ENCODE measurements at places on chromosomes 3 and 15.

DNA sequence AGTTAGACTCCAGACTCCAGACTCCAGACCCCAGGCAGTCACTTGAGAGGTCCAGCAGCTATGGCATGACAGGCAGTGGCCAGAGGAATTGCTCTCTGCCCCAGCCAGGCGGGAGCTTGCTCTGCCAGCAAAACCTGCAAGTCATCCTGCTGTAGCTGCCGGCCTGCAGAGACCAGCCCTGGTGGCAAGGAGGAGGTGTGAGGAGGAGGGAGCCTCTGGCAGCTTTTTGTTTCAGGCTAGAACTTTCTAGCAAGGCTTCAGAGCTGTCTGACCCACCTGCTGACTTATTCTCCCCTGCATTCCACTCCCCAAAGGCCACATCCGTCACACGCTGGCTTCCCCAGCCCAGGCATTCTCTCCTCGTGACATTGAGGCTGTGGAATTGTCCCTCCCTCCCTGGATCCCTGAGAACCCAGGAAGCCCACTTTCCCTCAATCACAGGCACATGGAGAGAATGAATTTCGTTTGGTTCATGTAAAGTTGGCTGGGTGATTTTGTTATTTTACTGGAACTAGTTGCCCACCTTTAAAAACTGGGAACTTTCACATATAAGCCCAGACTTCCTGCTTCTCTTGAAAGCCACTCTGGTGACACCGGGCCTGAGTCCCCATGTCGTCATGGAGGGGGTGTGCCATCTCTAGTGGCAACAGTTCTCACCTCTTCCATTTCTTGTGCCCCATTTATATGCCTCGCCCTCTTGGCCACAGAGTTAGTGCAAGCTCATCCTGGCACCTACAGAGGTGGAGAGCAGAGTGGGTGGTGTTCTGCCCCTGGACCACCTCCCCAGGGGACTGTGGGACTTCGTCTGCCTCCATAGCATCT is 82.7 kb downstream of the ABHD5 start:
- no peak for DNase-seq

DNA sequence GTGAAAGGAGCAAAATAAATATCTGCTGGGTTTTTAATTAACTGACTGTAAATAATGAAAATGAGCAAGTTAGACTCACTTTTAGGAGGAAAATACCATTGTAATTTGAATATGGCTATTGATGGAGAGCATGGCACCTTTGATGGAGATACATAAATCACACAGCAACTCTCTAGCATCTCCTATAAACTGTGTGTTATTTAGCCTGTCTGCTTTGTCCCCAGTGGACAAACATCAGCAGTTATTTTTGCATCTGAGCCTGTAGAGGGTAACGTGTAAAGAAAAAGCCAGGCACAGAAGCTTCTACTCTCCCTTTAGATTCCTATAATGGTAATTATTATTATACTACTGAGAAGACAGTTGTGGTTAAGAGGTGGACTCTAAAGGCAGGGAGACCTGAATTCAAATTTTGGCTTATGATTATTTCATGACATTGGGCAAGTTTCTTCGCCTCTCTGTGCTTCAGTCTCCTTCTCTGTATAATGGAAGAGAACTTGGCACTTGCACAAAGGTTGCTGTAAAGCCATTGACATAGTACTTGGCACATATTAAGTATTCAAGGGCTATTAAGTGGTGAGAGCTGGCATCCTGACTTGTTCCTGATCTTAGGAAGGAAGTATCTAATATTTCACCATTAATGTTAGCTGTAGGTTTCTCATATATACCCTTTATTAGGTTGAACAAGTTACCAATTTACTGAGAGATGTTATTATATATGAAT is 289.5 kb upstream of the TRIM42 start:
- no peak for DNase-seq

GRCh38 chr3:122263974-122264588 is 61.0 kb upstream of the CSTA start:
- DNase-seq: no peak

GRCh38 chr15:96345560-96346399 is 15.3 kb downstream of the NR2F2 start:
- no peak for DNase-seq

DNA sequence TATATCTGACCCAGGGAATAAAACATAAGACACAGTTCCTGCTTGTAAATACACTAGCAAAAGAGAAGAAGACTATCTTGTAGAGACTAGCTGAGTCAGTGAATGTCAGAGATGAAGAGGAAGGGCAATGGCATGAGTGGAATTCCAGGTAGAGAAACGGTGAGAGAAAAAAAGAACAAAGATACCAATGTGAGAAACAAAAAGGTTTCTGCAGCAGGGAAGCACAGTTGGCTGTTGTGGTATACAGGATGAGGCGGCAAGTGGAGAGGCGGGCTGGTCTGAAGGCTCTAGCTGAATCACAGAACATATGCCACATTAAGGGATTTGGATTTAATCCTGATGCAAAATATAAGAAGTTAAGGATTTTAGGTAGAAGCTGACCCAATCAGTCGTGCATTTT is 17.1 kb upstream of the TASOR start:
- no peak for DNase-seq

DNA sequence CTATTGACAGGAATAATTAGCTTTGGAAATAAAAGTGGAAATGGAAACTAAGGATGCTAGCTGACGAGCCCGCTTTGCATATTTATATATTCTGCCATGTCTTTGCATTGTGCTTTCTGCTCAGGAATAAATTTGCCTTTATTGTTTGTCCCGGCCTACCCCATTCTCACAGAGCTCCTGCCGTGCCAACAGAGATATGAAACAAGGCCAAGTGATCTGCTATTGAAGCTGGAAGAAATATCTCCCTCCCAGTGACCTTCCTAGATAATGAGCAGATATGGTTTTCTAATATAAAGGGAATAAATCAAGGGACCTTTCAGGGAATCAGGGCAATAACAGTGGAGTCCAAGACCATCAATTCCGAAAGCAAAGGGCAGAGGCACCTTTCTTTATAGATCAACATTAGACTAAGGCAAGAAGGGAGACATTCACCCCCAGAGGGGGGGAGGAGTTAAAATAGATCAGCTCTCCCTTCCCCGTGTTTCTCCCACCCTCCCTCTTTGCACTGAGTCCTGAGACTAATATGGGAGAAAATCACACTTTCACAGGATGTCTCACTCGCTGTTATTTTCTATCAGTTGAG is 664.6 kb downstream of the AGBL1 start:
- no peak for DNase-seq

DNA sequence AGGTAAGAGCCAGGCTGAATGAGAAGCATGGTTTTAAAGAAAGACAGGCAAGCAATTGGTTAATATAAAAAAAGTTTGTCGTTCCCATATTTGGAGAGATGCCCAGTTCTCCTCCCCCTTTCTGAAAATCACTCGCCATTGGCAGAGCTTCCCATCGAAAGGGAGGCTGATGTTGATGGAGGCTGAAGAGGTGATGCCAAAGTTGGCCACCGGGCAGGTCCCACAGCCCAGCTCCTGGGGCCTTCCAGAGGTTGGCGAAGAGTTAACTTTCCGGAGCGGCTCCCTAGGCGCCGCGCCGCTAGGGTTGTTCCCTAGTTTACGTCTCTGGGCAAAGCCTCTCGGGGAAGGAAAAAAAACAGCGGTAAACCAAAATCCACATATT is 793 bp downstream of the PCOLCE2 start:
- DNase-seq: no peak

DNA sequence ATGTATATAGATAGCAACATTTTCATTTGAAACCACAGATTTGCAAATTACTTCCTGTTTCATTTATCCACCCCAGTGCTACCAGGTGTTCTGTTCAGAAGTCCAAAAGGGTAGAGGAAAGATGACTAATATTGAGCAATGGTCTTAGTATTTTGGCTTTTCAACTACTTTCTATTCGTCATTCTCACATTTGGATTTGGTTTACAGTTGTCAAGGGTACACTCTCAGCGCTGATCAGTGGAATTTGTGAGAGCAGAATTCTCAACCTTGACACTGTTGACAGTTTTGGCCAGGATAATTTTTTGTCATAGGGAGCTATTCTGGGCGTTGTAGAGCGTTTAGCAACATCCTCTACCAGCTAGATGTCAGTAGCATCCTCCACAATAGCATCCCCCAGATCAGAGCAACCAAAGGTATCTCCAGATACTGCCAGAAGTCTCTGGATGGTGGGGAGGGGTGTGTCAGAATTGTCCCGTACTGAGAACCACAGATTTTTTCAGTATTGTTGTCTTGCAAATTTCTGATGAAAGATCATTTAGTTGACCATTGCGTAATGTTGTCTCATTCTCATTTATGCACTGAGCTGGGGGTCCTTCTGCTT is 4.2 kb downstream of the HMCES start:
- DNase-seq: no peak

- DNase-seq: no peak
Observed at GRCh38 chr3:78143000-78143399, 1103.1 kb downstream of the ROBO2 start.

GRCh38 chr15:71588746-71589145 is 221.6 kb upstream of the NR2E3 start:
- no peak for DNase-seq

GRCh38 chr3:75144406-75144805 is 519.7 kb upstream of the FRG2C start:
- no peak for DNase-seq

GRCh38 chr15:77826006-77826695 is 193.4 kb upstream of the LINGO1 start:
- no peak for DNase-seq

DNA sequence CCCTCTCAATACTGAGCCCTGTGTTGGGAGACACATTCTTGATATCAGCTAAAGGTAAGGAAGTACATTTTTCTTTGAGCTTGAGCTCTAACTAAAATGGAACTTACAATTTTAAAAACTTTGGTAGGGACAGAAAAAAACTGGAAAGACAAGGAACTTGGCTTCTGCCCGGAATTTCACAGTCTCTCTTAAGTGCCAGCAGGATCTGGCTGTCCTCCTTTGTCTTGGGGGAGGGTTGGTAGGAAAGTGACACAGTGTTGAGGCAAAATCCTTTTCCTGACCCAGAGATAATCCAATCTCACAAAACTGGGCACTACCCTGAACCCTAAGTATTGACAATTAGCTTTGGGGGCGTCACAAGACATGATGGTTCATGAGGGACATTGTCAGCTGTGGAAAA is 45.3 kb downstream of the ZPLD1 start:
- no peak for DNase-seq

DNA sequence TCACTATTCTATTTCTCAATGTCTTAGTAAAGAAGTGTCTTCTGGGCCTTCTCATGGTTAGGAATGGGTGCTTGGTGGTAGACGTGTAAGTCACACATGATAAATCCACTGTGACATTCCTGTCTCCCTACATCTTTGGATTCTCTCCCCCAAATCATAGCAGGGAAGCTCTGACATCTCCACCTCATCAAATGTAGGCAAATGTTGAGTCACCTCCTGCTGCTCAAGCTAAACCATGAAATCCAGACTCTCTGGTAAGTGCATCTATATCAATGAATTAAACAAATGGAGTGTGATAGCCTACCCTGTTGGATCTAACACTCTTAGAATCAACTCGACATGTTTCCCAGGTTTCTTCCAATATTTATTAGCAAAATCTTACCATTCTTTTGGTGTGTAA is 42.8 kb upstream of the RPL35A start:
- no peak for DNase-seq

- peak; percentile 30 for DNase-seq
Observed at GRCh38 chr15:90143166-90143655, 40.9 kb upstream of the IDH2 start.

GRCh38 chr3:179853176-179853575 is 183.6 kb downstream of the PEX5L start:
- no peak for DNase-seq

GRCh38 chr15:66157507-66157906 is 96.0 kb downstream of the MEGF11 start:
- no peak for DNase-seq

GRCh38 chr3:122679882-122680474 is 661 bp upstream of the PARP14 start:
- DNase-seq: no peak

GRCh38 chr3:94336046-94336753 is 273.3 kb downstream of the NSUN3 start:
- DNase-seq: no peak

- no peak for DNase-seq
Observed at GRCh38 chr15:26561130-26561529, 211.7 kb downstream of the GABRB3 start.

- no peak for DNase-seq
Observed at GRCh38 chr15:42994546-42994945, 74.0 kb upstream of the TTBK2 start.

GRCh38 chr15:51846463-51847230 is 17.2 kb downstream of the TMOD3 start:
- no peak for DNase-seq

GRCh38 chr3:45603226-45603625 is 8.7 kb downstream of the LIMD1 start:
- DNase-seq: no peak

GRCh38 chr3:123383091-123384053 is 65.5 kb downstream of the ADCY5 start:
- DNase-seq: no peak

- no peak for DNase-seq
Observed at GRCh38 chr15:92149465-92149864, 244.2 kb upstream of the ST8SIA2 start.

DNA sequence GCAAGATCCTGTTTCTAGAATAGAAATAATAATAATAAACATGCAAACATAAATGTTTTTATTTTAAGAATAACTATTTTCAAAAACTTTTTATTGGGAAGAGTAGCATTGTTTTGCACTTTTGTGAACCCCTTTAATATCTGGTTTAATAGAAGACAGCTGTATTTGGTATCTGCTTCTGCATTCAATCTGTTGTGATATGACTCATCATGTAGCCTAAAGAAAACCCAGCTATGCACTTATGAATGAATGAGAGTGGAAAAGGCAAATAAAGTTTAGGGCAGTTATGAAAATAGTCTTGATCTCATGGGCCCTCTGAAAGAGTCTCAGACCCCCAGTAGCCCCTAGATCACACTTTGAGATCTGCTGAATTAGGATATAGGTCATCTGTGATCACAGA is 100.4 kb upstream of the PPP2R3A start:
- DNase-seq: no peak

- DNase-seq: no peak
Observed at GRCh38 chr3:135009014-135009413, 214.0 kb downstream of the EPHB1 start.

GRCh38 chr3:124701687-124702086 is 28.6 kb upstream of the UMPS start:
- DNase-seq: no peak

DNA sequence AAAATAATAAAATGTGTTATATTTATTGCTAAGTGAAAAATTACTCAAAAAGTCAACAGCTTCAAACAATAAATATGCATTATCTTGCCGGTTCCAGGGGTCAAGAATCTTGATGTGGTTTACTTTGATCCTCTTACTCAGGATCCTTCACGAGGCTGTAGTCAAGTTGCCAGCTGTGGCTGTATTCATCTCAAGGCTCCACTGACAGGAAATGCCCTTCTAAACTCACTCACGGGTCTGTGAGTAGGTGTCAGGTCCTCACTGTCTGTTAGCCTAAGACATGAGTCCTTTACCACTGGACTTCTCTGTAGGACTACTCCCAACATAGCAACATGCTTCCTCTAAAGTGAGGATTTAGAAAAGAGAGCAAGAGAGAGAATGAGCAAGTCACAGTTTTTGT is 983.0 kb downstream of the SI start:
- DNase-seq: no peak

- no peak for DNase-seq
Observed at GRCh38 chr3:110900576-110900975, 171.0 kb upstream of the NECTIN3 start.
